ENCODE measurements at places on chromosomes 7 and 10.

DNA sequence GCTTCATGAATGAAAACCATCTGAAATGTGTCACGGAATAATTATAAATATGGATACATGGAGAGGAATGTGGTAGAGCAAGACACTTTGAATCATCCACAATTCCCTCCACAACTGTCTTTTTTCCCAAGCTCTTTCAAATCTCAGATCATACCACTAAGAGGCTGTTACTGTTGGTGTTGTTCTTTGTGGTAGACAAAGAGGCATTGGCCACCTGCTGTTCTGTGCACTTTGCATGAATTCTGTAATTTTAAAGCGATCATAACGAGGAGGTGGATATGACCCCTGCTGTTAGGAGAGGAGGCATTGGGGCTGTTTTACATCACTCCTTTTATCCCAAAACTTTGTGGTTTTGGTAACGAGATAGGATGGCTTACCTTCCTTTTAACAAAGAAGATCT, 141.2 kb upstream of the KLF6 start:
- no peak for DNase-seq

DNA sequence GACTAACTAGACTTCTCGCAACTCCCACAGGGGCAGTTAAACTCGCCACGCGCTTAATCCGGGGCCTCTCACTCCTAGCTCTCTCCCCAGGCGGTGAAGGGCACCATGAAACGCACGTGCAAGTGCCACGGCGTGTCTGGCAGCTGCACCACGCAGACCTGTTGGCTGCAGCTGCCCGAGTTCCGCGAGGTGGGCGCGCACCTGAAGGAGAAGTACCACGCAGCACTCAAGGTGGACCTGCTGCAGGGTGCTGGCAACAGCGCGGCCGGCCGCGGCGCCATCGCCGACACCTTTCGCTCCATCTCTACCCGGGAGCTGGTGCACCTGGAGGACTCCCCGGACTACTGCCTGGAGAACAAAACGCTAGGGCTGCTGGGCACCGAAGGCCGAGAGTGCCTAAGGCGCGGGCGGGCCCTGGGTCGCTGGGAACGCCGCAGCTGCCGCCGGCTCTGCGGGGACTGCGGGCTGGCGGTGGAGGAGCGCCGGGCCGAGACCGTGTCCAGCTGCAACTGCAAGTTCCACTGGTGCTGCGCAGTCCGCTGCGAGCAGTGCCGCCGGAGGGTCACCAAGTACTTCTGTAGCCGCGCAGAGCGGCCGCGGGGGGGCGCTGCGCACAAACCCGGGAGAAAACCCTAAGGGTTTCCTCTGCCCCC, 19.5 kb downstream of the WNT8B start:
- peak; percentile 89 for DNase-seq

- peak; percentile 62 for DNase-seq
Measured at GRCh38 chr10:1530871-1531517, 206.3 kb downstream of the ADARB2 start.

GRCh38 chr7:147472556-147472955, 1118.0 kb upstream of the C7orf33 start:
- DNase-seq: no peak

DNA sequence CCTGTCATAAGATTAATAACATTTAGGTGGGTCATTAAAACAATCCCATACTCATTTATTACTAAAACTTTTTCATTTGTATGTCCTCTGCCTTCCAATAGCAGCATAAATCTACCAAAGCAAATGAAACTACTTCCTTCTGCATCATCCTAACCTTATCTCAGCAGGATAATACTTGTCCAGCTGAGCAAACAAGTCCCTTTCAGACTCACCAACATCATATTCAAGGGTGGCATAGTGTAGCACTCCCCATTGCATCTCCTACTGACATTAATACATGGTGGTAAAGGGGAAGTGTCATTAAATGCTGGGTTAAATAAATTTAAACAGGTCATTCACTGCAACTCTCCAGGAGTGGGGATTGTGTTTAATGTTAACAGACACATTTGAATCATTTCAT, 3.4 kb upstream of the MINDY3 start:
- DNase-seq: no peak

DNA sequence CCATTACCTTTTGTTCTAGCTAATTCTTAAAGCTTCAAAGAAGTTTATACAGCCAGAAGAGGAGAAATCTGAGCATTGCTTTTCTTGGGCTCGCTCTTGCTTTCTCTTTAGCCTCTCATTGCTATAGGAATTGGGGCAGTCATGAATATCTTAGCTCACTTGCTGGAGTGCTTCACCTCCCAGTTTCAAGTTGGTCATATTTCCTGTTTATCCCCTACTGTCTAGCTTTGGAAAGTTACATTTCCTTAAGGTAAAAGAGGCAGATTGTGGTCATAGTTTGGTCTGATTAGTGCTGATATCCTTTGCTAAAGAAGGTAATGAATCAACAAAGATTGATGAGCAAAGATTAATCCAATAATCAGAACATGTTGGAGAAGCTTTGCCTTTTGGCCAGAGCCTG, 77.7 kb upstream of the GLI3 start:
- DNase-seq: no peak

- no peak for DNase-seq
Measured at GRCh38 chr7:108326938-108327337, 129.3 kb downstream of the NRCAM start.

DNA sequence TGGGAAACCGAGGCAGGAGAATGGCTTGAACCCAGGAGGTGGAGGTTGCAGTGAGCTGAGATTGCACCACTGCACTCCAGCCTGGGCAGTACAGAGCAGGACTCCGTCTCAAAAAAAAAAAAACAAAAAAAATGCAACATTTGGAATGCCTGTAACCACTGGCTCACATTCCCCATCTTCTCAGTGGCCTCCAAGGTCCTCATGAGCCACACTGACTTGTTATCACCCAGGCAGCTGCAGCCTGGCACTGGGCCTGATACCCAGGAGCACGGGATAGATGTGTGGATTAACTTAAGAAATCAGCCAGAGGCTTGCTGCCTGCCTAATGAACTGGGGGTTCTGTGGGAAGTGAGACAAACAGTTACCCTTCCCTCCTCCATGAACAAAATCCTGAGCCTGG, 23.0 kb downstream of the JCAD start:
- DNase-seq: no peak

- DNase-seq: peak; percentile 90
Measured at GRCh38 chr10:119315128-119316001, 108.0 kb downstream of the GRK5 start.

DNA sequence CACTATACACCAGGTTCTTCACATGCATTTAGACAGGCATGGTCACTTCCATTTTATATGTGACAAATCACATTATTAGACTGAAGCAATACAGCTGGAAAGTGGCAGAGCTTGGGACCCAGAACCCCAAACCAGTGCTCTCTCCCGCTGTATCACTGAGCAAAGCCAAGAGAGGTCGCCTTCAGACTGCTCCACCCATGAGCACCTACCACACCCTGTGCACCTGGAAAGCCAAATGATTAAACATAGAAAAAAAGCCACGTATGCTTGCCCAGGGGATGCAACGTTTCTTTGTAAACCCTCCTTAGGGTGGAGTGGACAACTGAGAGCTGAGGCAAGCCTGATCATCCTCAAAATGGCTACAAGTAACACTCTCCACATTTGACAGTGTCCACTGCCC, 72.5 kb downstream of the CCDC6 start:
- no peak for DNase-seq
